Activated effector memory CD4-positive, alpha-beta T cell treated with Interleukin-2 at 50 U/mL for 16 hours (primary cell): ENCODE measurements at places on chromosomes 13 and 19.

GRCh38 chr19:16518061-16518460 is 21.9 kb downstream of the C19orf44 start:
- no peak for DNase-seq

DNA sequence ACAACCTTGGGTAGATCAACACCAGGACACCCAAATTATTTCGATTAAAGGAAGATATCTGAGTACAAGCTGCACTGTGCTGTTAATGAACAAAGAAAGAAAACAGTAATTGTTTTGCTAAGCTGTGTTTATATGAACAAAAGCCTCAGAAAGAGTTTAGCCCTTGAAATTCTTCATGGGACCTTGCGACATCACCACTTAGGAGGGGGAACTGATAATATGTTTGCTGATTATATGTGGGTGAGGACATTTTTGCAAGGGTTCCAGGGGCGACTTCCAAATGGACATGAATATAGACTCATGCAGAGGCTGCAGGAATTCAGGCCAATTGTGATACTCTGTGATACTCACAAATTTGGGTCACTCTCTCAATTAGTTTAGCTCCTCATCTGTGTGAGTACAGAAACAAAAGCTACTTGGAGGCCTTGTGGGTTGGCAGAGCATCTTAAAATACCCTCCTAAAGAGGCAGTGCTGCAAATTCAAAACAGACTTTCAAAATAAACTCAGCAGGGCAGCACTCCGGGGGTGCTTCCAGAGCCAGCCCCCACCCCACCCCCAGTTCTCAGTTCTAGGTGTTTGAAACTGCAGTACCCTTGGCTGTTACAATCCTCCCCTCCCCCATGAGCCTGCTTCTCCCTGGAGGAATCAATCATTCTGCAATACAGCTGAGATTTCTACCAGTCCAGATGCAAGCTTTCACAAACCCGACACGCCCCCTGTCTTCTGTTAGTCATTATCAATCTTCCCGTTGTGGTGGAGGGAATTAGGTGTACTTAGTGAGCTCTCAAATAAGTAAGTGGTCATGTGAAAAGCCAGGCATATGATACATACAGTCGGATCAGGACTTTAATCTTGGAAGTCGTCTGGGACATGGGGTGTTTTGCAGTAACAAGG is 97.0 kb upstream of the MBNL2 start:
- no peak for DNase-seq

- DNase-seq: no peak
These were observed 53.0 kb upstream of the URAD start for GRCh38 chr13:28041501-28041900.

DNA sequence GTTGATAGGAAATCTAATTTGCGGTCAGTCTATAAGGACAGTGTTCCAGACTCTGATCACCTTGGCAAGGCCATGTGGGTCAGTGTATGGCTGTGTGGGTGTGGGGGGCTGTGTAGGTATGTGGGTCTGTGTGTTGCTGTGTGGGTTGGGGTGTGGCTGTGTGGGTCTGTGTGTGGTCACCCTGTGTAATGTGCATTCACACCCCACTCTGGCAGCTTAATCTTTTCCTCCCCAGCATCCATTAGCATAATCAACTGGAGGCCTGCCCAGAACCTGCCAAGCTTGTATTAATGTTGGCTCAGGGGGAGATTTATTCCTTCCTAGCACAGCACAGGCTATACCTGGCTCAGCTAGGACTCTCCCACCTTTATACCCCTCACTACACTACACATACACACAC is 203.2 kb downstream of the TUBA3C start:
- no peak for DNase-seq

GRCh38 chr13:42614436-42615035 is 40.6 kb downstream of the TNFSF11 start:
- DNase-seq: no peak

DNA sequence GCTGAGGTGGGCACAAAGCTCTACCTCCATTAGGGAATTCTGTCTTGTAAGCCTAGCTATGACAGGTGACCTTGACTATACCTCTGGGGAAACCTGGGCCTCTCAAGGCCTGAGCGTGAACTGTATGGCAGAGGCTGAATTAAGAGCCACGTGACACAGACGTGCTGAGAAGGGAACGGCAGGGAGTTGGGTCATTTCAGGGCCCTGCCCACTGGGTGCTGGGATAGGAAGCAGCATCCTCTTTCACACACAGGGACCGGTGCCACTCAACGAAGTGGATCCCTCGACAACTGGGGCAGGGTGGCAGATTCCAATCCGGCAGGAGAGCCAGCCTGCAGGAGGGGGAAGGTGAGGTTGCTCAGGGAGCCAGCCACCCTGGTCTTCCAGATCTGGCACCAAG is 9.2 kb downstream of the ASF1B start:
- no peak for DNase-seq

- no peak for DNase-seq
These were observed 2691.4 kb downstream of the PCDH9 start for GRCh38 chr13:64538711-64539110.

- no peak for DNase-seq
These were observed 23.7 kb downstream of the SH3GL1 start for GRCh38 chr19:4376671-4376990.

- DNase-seq: no peak
These were observed 27.0 kb downstream of the SLC10A2 start for GRCh38 chr13:103039183-103039582.

- DNase-seq: no peak
These were observed 68.7 kb downstream of the IPO5 start for GRCh38 chr13:98022210-98022609.
